ENCODE measurements at places on chromosomes 2 and 18.
A peak's percentile ranks its signal among the peaks of the same experiment; 100 is the strongest.

- DNase-seq = no peak
These were observed 222.5 kb downstream of the GBX2 start for GRCh38 chr2:235945608-235946140.

DNA sequence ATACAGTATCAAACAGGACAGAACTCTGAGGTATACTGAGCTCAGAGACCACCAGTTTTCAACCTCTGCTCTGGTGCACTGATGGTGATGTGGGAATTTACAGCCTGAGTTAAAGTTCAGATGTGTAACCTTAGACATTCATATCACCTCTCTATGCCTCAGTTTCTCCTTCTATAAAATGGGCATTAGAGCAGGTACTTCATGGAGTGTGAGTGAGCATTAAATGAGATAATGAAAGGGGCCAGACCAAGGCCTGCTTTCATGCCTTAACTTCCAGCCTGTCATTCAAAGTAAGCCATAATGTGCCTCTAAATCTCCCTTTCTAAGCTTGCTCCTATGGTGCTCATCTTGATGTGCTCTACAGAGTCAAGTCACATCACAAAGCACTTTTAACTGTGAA lies 8.4 kb downstream of the ACVR1 start:
- no peak for DNase-seq

DNA sequence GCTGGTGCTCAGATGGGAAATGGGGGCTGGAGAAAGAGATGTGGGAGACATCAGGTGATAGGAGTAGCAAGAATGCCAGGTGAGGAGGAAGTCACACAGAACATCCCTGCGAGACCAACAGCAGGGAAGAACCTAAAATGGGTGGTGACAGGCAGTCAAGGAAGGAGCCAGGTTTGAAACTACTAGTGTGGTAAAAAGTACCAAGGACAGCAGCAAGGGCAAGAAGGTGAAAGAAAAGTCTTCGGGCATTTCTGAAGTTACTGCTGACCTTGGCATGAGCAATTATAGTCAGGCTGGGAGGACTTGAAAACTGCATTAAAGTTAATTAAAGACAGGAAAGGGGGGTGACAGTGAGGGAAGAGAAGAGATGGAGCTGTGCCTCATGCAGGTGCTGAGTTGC lies 410.4 kb downstream of the RAD51AP2 start:
- no peak for DNase-seq

GRCh38 chr2:117771969-117772630 lies 42.4 kb upstream of the DDX18 start:
- DNase-seq = no peak

DNA sequence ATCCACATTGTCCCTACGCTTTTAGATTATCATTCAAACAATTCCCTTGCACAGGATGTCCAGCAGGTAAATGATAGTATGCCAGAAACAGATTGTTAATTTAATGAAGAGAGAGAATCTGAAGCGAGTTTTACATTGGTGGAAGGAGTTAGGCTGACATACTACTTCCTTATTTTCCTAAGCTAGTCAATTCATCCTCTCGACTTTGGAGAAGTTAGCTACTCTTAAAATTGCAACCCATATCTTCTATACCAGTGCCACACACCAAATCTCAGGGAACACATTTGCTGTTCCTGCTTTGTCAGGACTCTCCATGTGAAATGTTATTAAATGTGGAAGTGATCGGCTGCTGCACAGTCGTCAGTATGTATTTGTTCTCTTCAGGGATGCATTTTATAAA lies 249.2 kb downstream of the NAPG start:
- no peak for DNase-seq

GRCh38 chr2:240565333-240566202 lies 2.7 kb upstream of the RNPEPL1 start:
- peak; percentile 73 for DNase-seq

- no peak for DNase-seq
These were observed 714 bp downstream of the ASXL3 start for GRCh38 chr18:33578518-33579348.

- DNase-seq = no peak
These were observed 20.4 kb downstream of the STAM2 start for GRCh38 chr2:152155209-152155608.

DNA sequence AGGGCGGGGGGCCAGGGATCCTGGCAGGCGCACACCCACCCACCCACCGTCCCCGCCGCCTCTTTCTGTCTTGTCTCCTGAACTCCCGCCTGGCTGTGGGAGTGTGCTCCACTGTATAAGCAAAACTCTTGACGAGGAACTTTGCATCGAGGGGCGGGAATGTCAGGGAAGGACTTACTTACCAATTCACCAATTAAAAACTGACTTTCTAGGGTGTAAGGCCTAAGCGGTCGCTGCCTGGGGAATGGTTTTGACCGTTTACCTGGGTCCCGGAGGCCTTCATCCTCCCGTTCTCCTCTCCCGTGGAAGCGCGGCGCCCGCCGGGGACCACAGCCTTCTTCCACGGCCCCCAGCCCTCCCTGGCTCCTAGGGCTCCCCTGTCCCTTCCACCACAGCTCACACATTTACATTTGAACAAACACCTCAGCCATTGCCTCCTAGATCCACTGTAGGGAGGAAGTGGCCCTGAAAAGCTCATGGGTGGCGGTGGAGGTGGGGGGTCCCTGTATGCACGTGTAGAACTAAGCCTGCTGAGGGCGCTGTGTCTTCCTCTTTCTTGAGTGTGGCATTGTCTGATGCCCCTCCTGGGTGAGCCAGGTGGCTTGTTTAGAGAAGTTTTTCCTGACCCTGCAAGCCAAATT lies 8.9 kb downstream of the ASIC4 start:
- no peak for DNase-seq

GRCh38 chr2:112142525-112143078 lies 4.4 kb downstream of the FBLN7 start:
- DNase-seq = no peak

DNA sequence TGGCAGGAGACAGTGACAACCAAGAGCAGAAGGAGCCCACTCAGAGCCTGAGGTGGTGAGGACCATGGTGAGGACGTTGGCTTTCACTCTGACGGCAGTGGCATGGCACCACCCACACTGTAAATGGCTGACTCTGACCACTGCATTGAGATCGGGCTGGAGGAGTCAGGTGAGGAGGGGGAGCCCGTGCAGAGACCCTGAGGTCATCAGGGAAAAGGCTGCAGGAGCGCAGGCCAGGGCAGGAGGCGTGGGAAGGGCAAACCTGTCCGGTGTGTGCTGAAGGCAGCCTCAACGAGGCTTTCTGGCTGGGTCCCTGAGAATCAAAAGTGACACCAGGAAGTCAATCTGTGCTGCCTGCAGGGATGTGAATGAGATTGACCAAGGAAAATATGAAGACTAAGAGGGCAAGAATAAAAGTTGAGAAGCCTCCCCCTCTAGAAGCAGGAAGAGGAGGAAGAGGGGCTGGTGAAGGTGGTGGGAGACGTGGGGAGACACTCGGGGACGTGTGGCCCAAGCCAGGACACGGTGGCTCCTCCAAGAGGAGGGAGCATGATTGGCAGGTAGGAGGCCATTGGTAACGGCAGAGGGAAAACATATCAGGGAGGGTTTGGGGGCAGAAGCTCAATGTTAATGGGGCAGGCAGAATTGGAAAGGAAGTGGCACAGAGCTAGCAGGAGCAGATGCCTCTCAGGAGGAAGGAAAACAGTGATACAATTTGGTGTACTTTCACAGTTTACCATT lies 2.0 kb upstream of the OR6B3 start:
- no peak for DNase-seq

DNA sequence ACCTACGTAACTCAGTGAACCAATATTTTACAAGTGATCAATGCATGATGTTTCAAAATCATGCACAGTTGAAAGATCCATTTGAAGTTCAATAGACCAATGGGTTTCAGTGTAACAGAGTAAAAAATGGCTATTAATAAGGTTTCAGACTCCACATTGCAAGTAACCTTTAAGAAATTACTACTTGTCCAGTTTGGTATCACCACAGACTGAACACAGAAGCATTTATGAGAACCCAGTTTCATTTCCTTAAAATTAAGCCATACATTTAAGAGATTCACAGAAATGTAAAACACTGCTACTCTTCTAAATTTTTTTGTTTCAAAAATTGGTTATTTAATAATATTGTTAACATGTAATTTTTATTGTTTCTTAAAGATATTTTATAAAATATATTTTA lies 98.9 kb upstream of the CHRNA1 start:
- DNase-seq = no peak

DNA sequence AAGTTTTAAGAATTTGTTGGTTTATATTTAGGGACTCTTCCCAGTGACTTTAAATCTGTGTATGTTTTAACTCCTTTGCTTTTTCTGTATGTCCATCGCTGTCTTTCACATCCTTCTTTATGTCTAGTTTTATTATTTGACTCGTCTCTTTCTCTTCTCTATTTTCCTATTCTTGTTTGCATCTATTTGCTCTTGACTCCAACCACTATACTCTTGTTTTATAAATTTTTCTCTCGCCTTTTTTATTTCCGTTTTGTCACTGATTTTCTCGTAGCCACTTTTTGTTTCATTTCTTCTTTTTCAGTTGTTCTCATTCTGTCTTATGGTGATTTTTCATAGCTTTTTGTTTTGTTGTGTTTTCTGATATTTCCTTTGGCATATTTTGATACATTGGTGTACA lies 170.5 kb upstream of the NETO1 start:
- DNase-seq = no peak

- DNase-seq = no peak
These were observed 611.2 kb upstream of the PIK3C3 start for GRCh38 chr18:41343808-41344207.

DNA sequence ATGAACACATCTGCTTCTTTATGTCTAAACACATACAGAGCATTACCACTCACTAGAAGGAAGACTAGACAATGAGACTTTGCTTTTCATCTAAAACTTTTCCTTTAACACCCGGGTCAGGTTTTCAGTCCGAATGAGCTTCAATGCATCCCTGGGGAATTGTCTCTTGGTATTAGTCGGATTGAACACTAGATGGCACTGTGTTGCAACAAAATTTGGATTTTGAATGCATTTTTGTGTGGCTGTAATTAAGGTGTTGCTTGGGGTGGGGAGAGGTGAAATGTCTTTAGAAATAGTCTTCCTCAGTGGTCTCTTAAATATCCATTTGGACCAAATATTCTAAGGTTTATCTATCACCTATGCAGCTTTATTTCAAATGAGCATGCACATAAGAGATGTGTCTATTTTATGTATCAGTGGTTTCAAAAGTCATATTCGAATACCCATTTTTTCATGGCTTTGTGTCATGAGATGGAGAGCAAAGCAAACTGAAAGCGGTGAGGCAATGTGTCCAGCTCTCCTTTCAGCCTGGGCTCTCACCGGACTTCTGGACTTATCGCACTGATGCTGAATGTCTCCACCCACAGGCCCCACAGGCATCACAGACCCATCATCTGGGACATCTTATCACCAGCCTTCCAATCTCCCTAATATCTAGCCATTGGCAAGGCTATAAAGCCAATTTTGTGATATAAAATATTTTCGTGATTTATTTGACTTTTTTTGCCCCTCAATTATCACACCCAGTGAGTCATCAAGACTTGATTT lies 510.3 kb downstream of the RNF144A start:
- DNase-seq = no peak

- DNase-seq = no peak
These were observed 171.3 kb downstream of the NDUFA10 start for GRCh38 chr2:239853706-239854327.

DNA sequence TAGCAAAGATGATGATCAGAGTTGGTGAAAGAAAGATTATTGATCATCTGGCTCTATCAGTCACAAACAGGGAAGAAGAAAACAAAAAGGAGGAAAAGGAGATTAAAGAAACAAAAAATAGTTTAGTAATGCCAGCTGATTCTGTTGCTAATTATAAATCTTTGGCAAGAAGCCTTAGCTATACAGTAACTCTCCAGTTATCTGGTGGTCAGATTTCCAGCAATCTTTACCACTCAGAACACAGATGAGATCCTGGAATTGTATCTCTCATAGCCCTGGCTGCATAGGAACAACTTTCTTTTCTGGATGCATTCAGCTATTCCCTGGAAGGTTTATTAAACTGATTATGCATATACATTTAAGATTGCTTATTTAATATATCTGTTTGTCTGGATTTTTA lies 256.8 kb upstream of the ZEB2 start:
- no peak for DNase-seq

- DNase-seq = no peak
These were observed 12.9 kb upstream of the RPL37A start for GRCh38 chr2:216485745-216486144.

DNA sequence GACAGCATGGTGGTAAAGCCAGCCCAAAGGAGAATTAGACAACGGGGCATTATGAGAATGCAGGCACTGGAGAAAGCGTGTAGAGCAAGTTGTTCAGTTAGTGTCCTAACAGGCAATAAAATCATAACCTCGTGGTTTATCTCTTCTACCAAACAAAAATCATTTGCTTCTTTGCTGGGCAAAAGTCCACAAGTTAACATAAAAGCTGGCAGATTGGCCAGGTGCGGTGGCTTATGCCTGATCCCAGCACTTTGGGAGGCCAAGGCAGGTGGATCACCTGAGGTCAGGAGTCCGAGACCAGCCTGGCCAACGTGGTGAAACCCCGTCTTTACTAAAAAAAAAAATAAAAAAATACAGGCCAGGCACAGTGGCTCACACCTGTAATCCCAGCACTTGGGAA lies 364.1 kb downstream of the SETBP1 start:
- DNase-seq = no peak

DNA sequence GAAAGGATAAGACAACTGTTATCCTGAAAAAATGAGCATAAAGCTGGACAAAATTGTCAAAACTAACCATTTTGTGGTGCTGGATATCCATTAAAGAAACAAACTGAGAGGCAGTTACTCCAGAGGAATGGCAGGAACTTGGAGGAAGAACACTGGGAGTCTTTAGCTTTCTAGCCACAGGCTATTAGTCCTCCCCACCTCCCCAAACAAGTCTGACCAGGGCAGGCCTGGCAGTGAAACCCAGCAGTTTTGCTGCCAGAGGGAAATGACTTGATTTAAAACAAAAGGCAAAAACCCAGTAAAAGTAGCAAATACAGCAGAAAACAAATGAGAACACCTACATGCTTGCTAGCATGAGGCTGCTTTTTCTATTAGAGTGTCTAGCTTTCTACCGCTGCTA lies 34.9 kb downstream of the OSBPL1A start:
- DNase-seq = no peak

- DNase-seq = no peak
These were observed 36.0 kb upstream of the FZD5 start for GRCh38 chr2:207805566-207806226.

GRCh38 chr2:21288739-21289520 lies 165.2 kb downstream of the TDRD15 start:
- no peak for DNase-seq

- DNase-seq = no peak
These were observed 253.2 kb downstream of the L3MBTL4 start for GRCh38 chr18:6161549-6161948.

Measured in stimulated activated CD4-positive, alpha-beta T cell treated with anti-CD3 and anti-CD28 coated beads, Interleukin-1b, Interleukin-23, amount 100 ng/mL, for 4 hours (primary cell).